LHCN-M2 (cell line): ENCODE measurements at places on chromosomes 3 and 15.

DNA sequence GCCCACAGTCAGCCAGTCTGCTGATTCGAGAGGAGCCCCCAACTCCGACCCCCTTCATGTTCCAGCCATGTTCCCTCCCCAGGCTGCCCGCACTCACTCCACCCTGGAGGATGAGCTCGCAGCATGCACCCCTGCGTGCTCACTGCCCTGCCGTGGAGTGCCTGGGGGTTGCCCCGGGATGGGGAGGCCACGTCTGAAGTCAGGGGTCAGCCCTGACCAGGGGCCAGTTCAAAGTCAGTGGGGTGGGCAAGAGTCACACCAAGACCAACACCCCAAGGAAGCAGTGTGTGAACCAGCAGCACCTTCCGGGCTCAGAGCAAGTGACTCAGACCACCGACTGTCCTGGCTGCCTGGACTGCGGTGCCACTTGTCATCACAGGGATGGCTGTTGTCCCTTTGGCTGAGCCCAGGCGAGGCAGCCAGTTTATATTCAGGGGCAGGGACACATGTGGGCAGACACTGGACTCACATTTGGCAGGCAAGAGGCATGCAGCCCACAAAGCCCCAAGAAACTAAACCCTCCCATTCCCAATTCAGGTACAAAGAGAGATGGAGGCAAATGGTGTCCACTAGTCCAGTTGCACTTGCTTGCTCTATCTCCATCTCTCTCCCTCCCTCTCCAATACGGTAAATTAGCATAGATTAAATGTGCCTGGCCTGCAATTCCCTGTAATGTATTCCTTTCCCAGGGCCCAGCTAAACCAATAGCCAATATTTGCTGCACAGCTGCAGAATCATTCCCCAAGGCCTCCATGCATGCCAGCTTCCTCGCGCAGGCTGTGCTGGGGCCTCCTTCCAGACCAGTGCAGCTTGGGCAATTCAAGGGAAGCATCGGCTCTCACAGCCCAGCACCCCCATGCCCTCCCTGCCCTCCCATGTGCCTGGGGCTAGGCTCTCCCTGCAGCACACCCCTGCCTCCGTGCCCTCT, 135.7 kb upstream of the IQSEC1 start:
- no peak for DNase-seq

GRCh38 chr15:35173444-35174118, 88.5 kb upstream of the NANOGP8 start:
- DNase-seq, result peak; percentile 39

- DNase-seq, result no peak
Observed at GRCh38 chr3:152113413-152113812, 155.3 kb upstream of the MBNL1 start.

- DNase-seq, result no peak
Observed at GRCh38 chr3:169676925-169677537, 13.5 kb upstream of the MECOM start.

DNA sequence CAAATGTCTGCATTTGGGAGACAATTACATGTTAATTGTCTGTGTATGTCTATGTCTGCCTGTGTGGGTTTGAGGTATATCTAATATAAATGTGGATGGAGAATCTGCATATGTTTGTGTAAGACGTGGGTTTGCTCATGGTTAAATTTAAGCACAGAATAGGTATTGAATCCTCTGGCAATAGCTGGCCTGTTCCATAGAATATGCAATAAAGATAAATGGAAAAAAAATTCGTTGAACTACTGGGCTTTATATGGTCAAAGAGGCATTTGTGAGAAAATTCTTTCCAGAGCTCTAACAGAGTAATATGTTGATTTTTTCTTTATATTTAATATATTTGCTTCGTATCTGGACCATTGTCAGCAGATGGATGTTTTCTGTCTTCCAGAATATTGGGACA, 1.4 kb downstream of the VPS8 start:
- no peak for DNase-seq
